ENCODE measurements at places on chromosomes 2 and 18. TPM values are rescaled to one million over a fixed set of nuclear protein-coding genes. Genes with fewer than 3 reads are reported as not detected.

DNA sequence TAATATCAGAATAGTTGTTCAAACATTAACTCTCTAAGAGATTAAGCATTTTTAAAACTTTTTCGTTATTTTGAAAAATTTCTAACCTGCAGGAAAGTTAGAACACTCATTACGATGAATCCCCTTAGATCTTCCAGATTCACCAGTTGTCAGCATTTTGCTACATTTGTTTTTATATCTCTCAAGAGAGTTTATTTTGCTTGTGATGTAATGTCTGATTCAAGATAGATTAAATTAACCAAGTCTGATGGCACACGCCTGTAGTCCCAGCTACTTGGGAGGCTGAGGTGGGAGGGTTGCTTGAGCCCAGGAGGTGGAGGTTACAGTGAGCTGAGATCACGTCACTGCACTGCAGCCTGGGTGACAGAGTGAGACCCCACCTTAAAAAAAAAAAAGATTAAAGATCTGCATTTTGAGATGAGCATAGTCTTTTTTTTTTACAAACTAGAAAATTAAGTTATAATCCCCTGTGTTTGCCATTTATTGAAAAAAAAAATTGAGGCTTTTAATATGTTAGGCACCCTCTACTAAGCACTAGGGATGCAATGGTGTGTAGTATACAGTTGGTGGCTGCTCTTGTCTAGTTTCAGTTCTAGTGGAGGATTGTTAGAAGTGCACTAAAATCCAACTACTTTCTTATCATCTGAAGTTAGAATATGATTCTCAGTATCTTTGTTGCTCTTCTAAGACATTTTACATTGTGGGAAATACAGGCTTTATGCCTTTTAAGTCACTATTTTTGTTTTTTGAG lies 20.9 kb downstream of the RAB10 start:
- DNase-seq, result no peak

GRCh38 chr2:142791335-142791734 lies 86.1 kb upstream of the KYNU start:
- DNase-seq, result no peak

DNA sequence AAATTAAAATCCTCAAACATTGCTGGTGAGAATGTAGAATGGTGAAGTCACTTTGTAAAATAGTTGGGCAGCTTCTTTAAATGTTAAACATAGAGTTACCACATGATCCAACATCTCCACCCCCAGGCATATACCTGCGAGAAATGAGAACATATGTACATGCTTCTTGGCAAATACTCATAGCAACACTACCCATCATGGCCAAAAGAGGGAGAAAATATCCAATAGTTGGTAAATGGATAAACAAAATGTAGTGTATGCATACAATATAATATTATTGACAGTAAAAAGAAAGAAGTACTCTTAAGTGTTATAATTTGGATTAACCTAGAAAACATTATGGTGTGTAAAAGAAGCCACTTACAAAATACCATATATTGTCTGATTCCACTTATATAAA lies 185.9 kb downstream of the CDH7 start:
- no peak for DNase-seq

DNA sequence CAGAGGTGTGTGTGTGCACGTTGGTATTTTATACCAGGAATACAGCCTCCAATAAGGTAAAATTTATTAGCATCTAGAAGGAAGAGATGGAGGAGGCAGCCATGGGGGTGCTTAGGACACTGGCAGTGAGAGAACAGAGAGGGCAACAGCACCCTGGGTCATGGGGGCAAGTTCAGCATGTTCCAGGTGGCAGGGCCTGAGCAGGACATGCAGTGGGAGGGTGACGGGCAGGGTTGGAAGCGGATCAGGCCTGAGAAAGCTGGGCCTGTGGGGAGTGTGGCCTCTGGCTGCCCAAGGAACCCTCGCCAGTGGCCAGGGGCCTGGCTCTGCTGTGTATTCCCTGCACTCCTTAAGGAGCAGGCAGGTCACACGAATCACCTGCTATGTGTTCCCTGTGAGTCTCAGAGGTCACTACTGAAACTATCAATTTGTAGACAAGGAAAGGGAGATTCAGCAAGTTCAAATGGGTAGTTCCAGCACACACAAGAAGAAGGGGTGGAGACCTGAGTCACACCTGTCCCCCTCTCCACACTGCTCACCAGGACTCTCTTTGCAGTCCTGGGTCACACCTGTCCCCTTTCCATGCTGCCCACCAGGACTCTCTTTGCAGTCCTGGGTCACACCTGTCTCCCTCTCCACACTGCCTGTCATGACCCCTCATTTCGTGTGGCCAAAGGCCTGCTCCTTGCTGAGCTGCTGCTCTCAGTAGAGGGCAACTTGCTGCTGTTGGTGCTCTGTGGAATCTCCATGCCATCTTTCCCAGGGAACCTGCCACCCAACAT lies 463.9 kb upstream of the HS6ST1 start:
- no peak for DNase-seq

DNA sequence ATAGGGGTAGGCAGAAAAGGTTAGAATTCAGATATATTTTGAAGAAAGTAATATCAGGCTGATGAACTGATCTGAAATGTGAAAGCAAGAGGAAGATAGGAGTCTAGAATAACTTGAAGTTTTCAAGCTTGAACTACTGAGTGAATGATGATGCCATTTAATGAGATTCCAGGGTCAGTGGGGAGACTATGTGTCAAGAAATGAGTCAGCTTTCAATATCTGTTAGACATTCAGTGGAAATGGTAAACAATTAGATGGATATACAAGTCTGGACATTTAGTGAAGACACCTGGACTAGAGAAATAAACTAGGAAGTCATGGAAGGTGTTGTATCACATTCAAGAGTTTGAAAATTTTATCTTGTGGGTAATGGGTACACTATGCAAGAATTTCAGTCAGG lies 326.9 kb downstream of the FSIP2 start:
- no peak for DNase-seq

DNA sequence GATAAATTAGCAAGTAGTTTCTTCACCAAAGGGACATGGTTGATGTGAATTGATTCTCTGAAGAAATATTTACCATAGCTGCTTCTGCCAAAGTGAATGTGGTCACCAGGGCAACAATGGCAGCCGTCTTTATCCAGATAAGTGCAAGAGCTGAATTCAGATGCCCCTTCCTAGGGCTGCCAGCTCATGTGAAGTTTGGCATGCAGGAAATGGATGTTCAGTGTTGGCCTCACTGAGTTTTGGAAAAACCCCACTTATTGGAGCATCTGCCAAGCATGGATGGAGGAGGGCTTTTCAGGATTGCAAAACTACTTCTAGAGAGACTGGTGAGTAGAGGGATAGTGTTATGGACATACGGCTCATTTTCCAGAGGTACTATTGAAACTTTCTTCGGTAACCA lies 80.8 kb downstream of the FMNL2 start:
- DNase-seq, result no peak

GRCh38 chr2:113136828-113137775 lies 9.7 kb downstream of the IL1RN start:
- no peak for DNase-seq

GRCh38 chr2:230668184-230668938 lies 44.3 kb upstream of the CAB39 start:
- no peak for DNase-seq

DNA sequence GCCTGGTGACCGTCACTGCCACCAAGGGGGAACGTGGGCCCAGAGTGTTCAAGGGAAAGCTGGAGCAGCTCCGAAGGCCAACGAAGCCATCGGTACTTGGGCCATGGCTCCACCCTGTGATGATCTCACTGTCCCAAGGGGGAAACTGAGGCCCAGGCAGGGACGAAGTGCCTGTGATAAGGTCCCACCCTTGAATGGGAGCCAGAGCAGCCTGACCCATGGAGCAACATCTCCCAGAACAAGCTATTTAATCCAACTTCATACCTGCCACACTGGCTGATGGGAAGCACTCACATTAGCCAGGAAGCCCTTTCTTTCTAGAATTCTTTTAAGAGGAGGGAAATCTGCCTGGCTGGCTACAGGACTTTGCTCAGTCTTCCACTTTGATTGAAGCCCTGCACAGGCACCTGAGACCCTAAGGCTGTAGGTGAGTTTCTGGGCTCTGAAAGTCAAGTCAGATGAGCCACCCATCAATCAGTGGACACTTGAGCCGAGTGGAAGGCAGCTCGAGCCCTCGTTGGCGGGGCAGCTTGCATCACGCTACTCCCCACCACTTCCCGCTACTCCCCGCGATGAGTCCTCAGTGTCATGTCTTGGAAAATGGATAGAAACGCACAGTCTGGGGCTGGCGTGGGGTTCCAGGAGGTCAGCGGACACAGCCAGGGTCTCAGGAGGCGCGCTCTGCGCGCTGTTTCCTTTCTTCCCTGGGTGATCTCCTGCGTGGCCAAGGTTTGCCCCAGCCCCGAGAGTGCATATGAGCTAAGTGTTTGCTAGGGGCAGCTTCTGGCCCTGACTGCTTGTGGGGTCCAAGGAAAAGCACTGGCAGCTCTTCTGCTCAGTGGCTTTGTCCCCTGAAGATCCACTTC lies 2.5 kb upstream of the HS6ST1 start:
- no peak for DNase-seq

DNA sequence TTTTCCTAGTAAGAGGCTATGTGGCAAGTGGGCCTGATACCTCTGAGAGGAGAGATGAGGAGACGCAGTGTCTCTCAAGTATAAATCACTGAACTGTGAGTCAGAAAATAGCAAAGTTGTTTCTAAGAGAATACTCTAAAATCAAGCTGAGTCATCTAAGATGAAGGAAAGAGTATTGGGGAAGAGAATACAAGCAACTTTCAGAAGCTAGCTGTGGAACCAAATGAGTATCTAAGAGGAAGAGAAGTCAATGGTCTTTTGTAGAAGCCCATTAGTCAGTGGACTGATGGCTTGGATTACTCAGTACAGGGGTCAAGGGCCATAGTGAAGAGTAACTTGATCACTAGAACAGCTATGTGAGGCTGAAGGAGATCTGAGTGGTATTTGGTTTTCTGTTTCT lies 2.7 kb upstream of the DCC start:
- no peak for DNase-seq

- DNase-seq, result no peak
These were observed 108.6 kb upstream of the CWC22 start for GRCh38 chr2:180115675-180116074.

- peak; percentile 95 for DNase-seq
These were observed 3.1 kb downstream of the KCNE4 start for GRCh38 chr2:223055140-223055539.

GRCh38 chr2:2877427-2877826 lies 500.2 kb downstream of the EIPR1 start:
- no peak for DNase-seq

- DNase-seq, result no peak
These were observed 123.5 kb upstream of the PELI1 start for GRCh38 chr2:64267699-64268098.

- DNase-seq, result no peak
These were observed 80.3 kb downstream of the SPRED2 start for GRCh38 chr2:65351948-65352595.

DNA sequence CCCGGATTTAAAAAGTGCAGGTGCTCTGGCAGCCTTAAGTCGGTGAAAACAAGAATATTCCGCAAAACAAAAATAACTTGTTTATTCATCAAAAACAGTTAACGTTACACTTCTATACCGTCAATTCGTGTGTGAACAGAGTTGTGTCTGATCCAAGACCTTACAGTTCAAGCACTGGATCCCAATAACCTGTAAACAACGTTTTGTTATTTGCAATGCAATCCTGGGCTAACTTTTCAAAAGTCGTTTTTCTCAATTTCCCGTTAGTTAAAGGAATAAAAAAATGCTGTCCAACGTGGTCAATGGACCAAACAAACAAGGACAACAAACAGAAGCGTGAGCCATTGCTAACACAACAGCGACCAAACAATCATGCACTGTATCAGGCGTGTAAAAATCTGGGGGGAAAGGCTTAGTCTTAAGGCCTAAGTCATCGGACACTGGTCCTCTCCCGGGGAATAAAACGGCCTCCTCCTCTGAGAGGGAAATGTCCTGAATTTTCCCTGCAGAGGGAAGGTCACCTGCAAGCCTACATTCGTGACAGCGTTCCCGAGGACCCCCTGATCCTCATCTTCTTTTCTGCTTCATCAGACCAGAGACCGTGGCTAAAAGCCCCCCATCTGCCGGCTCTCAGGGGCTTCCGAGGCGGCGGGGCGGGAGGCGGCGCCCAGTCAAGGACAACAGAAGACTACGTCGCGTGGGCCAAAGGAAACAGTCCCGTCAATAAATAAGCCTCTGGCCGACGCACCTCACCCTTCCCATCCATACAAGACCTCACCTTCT lies 490 bp downstream of the NDUFS1 start:
- DNase-seq, result no peak

DNA sequence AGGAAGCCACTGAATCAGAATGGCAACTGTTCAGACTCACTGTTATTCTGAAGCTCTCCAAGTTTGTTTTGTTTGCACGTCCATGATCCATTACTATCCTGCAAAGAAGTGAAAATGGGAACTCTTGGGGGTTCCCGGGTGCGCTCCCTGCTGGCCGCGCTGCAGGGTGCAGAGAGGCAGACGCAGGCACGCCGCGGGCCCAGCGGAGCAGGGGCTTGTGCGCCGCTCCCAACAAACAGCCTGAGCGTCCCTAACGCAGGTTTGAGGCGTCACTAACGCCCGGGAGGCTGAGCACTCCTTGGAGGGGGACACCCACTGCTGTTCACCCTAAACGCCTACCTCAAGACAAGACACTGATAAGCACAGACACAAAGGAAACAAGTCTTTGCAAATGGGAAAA lies 14.3 kb upstream of the PIEZO2 start:
- DNase-seq, result no peak

- DNase-seq, result no peak
These were observed 19.4 kb downstream of the CDH20 start for GRCh38 chr18:61352611-61353010.

- DNase-seq, result no peak
These were observed 8.7 kb downstream of the GLS start for GRCh38 chr2:190889175-190889943.

- DNase-seq, result no peak
These were observed 23.6 kb downstream of the QPCT start for GRCh38 chr2:37367984-37368383.

DNA sequence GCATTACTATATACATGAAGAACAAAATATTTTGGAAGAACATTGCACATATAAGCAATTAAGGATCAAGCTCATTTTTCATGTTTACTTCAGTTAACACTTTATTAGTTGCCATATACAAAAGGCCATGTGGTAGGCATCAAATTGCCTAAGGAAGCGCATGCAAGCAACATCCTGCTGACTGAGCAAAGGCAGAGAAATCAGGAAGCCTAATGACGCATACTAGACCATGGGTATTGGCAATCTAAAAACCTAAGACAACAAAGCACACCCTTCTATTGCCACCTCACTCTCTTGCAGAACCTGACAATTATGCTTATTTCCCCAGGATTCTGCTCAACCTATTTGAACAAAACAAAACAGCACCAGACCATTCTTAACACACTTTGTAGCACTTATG lies 171.9 kb downstream of the STK39 start:
- DNase-seq, result no peak

The PARD6G gene
- 20.5 TPM for polyA plus RNA-seq

The TDRD15 gene
- polyA plus RNA-seq, result not detected

The BARD1 gene
- 16.8 TPM for polyA plus RNA-seq

The REG3A gene
- polyA plus RNA-seq, result not detected

The POMC gene
- polyA plus RNA-seq, result 1.5 TPM

The EVX2 gene
- not detected for polyA plus RNA-seq

The TMEM200C gene
- 1.7 TPM for polyA plus RNA-seq

The DCDC2C gene
- not detected for polyA plus RNA-seq

Data from left lung (tissue), 14 donors.